CD4-positive, alpha-beta T cell treated with Interleukin-4 for 4 hours (primary cell): ENCODE measurements at places on chromosomes 3 and 15.

GRCh38 chr15:67564021-67564967 lies 21.8 kb downstream of the MAP2K5 start:
- DNase-seq, result no peak

GRCh38 chr3:195164573-195165264 lies 106.2 kb downstream of the XXYLT1 start:
- DNase-seq, result no peak

- no peak for DNase-seq
Observed at GRCh38 chr15:93031103-93031464, 57.9 kb downstream of the RGMA start.

- no peak for DNase-seq
Observed at GRCh38 chr15:88704791-88705768, 66.3 kb downstream of the ISG20 start.

- DNase-seq, result no peak
Observed at GRCh38 chr15:101065570-101066221, 146.5 kb downstream of the LRRK1 start.

DNA sequence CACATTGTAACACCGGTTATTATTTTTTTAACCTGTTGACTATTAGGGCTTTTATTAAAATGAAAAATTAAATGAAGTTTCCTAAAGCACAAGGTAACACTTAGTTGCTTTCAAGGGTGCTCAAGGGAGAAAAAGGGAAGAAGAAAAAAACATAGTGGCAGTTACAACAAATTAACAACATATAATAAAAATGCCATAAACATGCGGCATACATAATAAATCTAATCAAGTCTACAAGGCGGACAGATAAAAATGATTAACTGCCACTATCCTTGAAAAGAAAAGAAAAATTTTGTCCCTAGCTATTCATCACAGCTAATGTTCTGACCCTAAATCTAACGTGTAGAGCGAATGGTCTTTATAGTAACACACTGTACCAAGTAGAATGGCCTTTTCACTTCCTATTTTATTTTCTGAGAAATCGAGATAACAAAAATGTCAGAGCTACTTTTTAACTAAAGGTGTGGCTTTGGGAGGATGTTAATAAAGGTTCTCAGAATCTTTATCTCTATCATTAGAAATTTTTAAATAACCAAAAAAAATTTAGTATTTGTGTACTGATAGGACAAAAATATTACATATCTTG lies 194.9 kb downstream of the FOXP1 start:
- DNase-seq, result no peak

GRCh38 chr3:142888099-142888480 lies 793 bp downstream of the PCOLCE2 start:
- no peak for DNase-seq

DNA sequence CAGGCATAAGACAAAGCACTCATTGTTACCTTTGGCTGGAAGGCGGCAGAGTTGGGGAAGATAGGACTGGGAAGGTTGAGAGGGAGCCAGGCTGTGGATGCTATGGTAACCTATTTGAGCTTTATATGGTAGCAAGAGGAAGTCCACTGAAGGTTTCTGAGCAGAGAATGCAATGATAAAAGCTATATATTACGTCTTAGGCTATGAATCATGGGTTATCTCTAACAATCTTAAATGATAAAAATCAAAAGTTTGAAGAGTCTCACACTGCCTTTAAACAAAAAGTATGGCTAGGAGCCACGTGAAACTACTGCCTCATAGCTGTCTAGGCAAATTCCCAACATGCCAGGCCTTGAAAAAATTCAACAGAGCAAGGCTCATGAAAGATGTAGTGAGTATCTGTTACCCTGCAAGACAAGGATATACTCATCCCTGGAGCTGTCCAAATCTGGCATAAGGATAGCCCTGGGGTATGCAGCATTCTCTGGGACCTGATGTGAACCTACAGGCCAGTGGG lies 4.1 kb downstream of the P3H2 start:
- no peak for DNase-seq

GRCh38 chr3:15286022-15286421 lies 46.4 kb downstream of the SH3BP5 start:
- no peak for DNase-seq

- DNase-seq, result no peak
Observed at GRCh38 chr3:44509393-44509921, 32.0 kb upstream of the ZNF445 start.

GRCh38 chr15:60540002-60540651 lies 61.2 kb upstream of the ICE2 start:
- DNase-seq, result peak; percentile 61

DNA sequence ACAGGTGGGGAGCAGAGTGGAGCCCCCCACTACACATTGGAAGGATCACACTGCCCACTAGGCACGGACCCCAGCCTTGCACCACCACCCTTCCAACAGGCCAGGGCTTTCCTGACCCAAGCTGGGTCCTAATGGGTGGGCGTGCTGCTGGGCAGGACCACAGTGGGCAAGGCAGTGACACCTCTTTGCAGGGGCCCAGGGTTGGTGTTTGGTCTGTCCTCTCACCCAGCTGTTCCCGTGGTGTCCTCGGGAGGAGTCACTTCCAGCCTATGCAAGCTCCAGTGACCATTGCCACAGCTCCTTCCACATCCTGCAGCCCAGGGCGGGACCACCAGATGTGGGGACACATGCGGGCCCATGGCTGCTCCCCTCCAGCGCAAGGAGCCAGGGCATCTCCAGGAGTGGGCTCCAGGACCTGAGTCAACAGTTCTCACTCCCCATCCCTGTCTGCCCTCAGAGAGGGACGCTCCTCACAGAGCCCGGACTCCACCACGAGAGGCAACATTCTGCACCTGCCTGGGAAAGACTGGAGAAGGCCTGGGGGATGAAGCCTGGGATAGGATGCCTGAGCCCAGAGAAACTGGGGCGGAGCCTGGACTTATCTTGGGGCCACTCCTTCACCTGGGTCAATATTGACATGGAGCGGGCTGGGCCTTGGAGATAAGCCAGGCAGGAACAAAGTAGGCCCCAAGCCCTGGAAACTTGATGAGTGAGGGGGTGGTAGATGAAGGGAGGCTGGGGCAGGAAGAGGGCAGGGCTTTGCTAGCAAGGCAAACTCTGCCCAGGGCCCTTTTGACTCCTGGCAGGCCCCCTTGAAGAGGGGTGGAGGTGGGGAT lies 3.9 kb upstream of the VILL start:
- DNase-seq, result no peak

- no peak for DNase-seq
Observed at GRCh38 chr3:172062761-172063160, 23.4 kb downstream of the FNDC3B start.

DNA sequence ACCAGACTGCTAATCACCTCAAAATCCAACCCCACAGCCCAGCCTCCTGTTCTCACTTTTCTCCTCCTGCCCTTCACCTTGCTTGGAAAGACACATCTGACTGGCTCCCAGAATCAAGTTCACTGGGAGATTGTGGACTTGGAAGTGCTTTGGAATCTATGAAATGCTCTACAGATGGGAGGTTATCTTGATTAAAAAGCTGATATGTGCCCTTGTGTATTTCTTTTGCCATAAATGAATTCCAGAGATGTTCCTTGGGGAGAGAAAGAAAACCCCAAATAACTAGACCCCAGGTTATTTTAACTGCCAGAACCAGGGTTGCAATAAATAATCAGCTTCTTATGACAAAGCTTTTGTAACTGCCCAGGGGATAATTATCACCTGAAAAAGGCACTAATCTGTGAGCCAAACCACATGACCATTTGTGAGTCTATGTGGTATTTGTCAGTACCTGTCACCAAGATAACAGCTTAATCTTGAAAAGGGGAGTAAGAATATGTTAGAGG lies 21.7 kb upstream of the ARHGEF3 start:
- no peak for DNase-seq

DNA sequence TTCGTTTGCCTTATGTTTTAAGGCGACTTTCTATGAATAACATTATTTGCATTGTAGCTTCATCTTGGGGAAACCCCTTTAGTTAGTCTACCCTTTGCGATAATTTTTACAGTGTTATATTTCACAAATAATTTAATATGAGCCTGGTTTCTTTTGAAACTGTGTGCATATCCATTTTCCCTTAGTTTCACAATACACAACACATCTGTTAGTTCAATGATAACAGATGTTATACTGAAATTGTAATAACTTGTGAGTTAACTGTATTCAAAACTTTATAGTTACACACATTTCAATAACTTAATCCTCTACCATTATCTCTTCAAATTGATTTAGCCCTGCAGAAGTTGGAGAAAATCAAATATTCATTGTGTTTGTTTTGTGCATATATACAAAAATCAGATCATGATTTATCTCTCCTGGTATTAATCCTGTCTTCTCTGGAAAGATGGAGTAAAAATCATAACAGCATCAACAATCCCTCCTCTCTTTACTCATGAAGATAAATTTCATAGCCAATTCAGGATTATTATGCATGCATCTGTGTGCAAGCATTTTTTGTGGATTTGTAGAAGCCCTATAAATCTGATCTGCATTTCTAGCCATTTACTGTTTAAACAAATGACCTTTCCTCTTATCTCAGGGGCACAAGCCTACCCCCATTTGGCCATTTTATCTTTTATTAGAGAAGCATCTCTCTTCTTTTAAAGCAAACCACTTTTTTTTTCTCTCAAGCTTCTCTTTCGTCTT lies 304.0 kb downstream of the VPS13C start:
- DNase-seq, result no peak

DNA sequence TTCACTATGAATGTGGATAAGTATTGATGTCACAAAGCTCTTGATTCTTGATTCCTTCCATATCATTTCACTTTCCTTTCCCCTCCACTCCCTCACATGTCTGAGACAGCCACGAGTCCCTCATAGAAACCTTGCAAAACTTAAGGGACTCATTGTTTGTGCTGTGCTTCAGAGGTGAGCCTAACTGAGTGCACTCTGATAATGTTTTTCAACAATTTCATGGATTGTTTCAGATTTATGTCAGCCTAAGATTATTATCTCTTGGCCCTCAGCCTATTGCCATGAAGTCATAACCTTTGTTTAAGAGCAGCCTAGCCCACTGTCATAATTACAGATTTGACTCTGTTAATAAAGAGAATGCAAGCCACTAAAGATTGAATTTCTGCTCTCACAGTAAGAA lies 363.6 kb downstream of the MECOM start:
- no peak for DNase-seq

- no peak for DNase-seq
Observed at GRCh38 chr3:71146673-71147072, 436.9 kb downstream of the FOXP1 start.

DNA sequence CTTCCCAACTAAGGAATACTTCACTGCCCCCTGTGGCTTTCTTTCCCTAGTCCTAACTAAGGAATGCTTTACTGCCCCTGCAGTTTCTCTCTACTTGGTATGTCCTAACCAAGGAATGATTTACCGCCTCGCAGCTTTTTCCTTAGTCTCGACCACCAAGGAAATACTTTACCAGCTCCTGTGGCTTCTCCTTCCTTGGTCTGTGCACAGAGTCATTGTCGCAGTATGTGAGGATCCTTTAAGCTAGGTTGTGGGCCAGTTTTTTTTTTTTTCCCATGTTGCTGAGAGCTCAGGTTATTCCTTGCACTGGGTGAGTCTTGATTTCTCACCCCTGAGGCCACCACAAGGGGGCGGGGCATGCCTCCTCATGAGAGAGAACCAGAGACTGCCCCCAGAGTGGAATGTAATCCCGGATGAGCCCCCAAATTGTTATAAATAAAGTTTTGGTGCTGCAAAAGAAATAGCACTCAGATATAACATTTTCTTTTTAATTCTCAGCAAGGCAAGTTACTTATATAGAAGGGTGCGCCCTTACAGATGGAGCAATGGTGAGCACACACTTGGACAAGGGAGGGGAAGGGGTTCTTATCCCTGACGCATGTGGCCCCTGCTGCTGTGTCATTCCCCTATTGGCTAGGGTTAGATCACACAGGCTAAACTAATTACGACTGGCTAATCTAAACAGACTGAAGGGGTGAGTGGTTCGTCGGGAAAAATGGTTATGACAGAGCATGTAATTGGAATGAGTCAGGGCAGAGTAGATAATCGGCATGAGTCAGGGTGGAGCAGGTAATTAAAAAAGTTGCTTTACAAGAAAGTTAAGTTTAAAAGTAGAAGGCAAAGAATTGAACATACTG lies 27.0 kb downstream of the NDUFB4 start:
- no peak for DNase-seq

DNA sequence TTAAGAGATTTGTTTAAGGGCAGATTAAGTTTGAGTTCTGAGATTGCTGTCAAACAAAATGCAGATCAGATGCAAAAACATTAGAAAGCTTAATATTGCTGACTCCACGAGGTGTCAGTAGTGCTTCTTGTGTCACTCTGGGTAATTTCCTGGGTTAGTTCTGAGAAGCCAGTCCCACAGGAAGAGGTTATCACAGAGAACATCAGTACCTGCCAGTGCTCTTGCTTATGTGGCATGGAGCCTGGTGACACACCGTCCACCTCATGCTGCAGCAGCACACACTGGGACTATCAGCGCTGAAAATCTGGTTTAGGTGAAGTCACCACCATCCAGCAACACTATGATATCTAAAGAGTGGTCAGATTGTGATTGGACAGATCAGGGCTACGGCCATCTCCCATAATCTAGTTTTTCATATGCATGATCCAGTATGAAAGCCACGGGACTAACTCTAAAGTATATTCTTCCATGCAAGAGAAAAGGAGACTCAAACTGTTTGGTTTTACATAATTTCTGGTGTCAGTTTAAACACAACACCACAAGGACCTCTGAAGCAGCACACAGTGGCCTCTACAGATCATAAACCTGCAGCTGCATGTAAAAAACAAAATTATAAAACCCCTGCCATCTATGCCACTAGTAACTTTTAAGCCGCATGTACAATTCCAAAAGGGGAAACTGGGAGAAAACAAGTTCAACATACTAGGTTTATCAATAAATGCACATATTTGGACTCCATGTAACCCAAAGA lies 36.1 kb upstream of the MYO5C start:
- DNase-seq, result peak; percentile 87

DNA sequence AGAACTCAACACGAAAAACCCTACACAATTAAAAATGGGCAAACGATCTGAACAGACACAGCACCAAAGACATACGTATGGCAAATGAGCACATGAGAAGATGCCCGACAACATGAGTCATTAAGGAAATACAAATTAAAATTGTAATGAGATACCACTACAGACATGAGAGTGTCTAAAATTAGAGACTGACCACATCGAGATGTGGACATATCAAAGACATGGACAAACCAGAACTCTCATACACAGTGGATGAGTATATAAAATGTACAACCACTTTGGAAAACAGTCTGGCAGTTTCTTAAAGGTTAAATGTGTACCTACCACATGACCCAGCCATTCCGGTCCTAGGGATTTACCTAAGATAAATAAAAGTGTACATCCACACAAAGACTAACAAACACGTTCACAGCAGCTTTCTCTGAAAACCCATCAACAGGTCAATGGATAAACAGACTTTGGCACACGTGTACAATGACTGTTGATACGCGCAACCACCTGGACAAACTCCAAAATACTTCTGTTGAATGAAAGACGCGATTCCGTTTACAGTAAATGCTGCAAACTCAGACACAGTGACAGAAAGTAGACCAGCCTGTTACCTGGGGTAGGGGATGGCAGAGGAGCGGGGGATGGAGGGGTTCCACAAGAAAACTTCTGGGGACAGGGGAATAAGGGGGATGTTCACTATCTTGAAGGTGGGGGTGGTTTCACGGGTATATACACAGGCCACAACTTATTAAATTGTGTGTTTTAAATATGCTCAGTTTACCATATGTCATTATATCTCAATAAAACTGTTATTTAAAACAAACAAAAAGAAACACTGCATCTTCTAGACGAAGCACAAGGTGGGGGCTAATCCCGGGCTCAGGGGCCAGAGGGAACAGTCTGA lies 2.1 kb downstream of the TNK2 start:
- DNase-seq, result peak; percentile 24

- no peak for DNase-seq
Observed at GRCh38 chr15:64693134-64693533, 82.3 kb downstream of the RBPMS2 start.
